NCI-H526 (cell line): ENCODE measurements at places on chromosomes 1 and 21.

GRCh38 chr1:41192456-41193178 is 49.5 kb downstream of the SCMH1 start:
- DNase-seq: no peak

- DNase-seq: no peak
These were observed 11.9 kb downstream of the ETS2 start for GRCh38 chr21:38817371-38818324.

- DNase-seq: no peak
These were observed 91.1 kb downstream of the STUM start for GRCh38 chr1:226639631-226640061.

GRCh38 chr21:33261635-33262034 is 4.5 kb upstream of the IL10RB start:
- no peak for DNase-seq

GRCh38 chr1:155981266-155982088 is 3.1 kb upstream of the ARHGEF2 start:
- DNase-seq: no peak
